ENCODE measurements at places on chromosomes 11 and 22. TPM values are rescaled to one million over a fixed set of nuclear protein-coding genes. Genes with fewer than 3 reads are reported as not detected.

DNA sequence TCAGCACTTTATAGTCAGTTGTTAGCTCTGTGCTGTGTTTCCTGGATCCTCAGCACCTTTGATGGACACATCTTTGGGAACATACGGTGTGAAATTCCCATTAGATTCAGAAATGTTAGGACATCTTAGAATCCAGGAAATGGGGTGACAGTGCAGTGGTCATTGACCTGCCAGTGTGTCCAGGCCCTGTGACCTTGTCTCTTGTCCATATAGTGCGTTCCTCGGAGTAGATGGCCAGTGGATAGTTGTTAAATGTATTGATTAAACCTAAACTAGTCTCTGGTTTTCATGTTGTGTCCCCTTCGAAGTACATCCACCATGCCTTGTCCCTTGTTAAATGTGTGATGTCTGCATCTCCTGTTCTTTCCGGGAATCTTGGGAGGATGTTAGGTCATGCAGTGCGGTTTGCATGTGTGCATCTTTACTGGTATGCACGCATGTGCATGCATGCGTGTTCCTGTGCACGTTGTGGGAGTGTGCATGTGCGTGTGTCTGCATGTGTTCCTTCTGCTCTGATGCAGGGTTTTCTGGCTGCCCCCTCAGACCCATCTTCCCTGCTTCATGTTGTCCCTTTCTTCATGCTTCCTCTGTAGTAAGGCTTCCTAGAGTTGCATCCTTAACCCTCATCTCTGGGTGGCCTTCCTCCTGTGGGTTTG lies 4.0 kb downstream of the DGCR8 start:
- no peak for ATAC-seq

DNA sequence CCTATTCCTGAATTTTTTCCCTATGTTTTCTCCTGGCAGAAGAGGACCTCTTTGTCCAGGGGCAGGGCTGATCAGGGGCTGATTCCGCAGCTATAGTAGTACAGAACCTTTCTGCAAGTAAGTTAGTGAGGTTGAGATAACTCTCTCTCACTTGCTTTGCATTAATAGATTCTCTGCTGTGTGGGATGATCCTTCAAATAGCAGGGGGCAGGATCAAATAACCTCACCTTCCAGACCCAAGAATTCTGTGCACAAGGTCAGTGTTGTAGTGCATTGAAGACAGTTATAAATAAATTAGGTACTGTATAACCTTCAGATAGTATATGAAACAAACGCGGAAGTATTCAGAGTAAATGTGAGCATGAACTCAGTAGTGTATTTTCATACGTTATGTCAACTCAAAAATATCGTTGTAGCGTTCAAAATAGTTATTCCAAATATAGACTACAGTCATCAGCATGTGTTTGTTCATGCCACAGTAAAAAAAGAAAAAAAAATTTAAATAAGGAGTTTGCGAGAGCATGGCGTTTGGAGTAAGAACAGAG lies 278 bp downstream of the MMP26 start:
- ATAC-seq = no peak

GRCh38 chr11:6249770-6250555 lies 9.7 kb upstream of the CCKBR start:
- ATAC-seq = no peak

DNA sequence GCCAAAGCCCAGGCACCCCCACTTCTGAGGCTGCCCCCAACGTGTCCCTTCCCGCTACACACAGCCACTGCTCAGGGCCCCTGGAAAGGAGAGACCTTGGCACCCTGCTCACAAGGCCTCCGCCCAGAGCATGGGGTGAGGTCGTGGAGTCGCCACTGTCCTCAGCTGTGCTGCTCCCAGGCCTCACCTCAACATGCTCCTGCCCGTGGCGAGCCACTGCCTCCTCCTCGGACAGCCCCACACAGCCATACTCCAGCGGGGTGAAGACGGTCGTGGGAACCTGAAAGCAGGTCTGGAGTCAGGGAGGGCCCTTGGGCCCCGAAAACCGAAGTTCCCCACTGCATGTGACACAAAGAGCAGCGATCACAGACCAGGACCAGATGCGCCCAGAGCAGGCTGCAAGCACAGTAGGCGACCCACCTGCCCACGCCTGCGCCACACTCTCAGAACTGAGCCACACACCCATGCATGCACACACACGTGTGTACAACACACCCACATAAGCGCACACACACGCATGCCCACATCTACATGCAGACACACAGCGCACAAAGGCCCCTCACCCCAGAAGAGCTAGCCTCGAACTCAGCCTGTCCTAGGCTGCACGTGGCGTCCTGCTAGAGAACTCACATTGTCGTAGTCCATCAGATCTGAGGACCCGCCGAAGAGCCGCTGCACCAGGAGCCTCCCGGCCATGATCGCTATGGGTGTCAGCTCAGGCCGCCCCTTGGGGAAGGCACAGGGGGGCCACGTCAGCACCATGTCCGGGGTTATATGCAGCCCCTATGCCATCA lies 25.5 kb upstream of the GNB1L start:
- no peak for ATAC-seq

DNA sequence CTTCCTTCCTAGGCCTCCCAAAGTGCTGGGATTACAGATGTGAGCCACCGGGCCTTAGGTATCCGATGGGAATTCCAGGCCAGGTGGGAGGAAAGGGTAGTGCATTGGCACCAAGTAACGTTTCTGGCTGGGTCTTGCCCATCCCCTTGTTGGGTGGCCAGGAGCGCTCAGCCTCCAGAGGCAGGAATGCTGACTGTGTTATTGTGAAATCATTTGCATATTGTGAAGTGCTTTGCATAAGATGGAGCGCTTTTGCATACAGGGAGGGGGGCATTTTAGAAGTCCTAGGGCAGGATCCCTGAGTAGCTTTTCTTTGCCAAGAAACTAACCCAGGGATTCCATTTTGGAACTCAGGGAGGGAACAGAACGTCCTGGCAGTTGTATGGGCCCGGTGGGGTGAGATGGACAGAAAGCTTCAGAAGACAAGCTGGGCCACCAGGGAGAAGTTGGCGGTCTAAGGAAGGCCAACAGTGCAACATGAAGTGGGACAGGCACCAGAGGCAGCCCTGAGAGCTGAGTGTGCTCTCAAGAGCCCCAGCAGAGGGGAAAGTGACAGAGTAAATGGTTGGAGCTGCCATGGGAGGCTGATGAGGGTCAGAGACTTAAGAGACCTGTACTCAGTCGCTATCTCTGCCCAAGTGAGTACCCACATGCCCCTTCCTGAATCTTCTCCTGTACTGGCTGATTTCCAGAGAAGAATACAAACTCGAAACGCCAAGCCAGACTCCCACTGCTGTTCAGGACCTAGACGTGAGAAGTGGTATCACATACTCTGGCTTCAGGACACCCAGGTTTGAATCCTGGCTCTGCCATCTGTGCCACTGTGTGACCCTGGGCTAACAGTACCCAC lies 1.3 kb upstream of the SLC39A13 start:
- no peak for ATAC-seq

GRCh38 chr11:16012125-16012751 lies 344.1 kb downstream of the SOX6 start:
- ATAC-seq = no peak

DNA sequence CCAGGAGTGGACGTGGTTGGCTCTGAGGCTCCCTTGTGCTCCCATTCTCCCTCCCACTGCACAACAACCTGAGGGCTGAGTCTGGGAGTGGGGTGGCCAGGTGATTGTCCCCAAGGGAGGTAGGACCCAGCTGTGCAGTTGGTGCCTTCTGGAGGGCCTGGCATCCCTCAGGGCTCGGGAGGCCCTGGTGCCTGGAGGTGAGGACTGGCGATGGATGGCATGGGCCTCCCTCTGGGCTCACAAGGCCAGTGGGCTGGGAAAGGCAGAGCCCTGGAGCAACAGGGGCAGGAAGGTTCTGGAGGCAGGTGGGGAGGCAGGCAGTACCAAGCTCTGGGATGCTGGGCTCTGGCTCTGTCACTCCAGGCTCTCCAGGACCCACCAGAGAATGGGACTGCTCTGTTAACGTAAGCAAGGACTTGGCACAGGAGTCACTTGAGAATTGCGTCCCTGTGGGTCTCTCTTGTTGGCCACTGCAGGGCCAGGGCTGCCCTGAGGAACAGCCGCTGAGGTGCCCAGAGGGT lies 114.2 kb downstream of the KCNQ1OT1 start:
- no peak for ATAC-seq

- ATAC-seq = no peak
These were observed 721.2 kb downstream of the LUZP2 start for GRCh38 chr11:25218036-25218435.

- no peak for ATAC-seq
These were observed 89.7 kb upstream of the SHANK2 start for GRCh38 chr11:71342116-71342515.

The A4GALT gene
- total RNA-seq = 0.75 TPM

The GGT5 gene
- total RNA-seq = 1.2 TPM

The PGA3 gene
- total RNA-seq = 1.1 TPM

DNA sequence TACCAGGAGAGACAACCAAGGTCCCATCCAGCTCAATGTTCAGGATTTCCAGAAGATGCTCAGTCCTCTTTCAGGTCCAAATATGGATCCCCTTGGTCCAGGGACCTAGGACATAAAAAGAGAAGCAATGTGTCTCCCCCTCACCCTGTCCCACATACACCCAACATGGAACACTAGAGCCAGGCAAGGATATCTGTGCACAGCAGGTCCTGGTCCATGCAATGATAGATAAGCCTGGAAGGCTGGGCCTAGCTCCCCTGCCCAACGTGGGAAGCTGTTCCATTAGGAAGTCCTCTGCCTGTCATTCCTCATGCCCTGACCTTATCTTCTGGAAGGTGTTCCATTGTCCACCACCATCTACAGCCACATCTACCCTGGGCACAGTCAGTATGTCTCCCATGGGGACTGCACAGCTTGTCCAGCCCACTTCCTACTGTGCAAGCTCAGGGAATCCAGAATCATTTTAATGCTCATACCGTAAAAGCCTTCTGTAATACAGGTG lies 1434.8 kb downstream of the TBC1D22A start:
- ATAC-seq = no peak

The OPCML gene
- 12.1 TPM for total RNA-seq

DNA sequence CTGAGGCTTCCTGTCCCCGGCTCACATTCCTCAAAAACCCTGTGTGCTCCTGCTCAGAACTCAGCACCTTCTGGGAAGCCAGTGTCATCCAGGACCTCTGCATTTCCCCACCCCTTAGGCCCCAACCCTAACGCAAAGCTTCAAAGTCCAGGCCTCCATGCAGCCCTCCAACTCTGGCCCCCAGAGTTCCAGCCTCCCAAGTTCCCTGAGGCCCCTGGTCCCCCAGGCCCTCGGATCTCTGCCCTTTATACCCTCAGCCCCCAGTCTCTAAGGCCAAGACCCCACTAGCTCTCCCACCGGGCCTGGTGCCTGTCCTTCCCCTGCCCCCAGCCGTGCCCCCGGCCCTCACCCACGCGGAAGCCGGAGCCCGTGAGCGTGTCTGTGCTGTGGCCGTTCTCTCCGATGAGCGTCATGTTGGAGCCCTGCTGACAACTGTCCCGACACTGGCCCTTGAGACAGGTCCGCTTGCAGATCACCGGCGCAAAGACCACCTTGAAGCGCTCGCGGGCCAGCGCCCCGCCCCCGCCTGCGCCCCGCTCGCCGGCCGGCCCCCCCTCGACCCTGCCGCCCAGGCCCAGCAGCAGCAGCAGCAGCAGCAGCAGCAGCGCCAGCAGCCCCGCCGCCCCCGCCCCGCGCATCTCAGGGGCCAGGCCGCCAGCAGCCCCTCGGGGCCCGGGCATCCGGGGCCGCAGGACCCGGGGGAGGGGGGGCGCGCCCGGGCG lies 718 bp downstream of the LTBP3 start:
- peak; percentile 23 for ATAC-seq

GRCh38 chr11:69251639-69252489 lies 42.1 kb upstream of the MYEOV start:
- no peak for ATAC-seq

- peak; percentile 8 for ATAC-seq
These were observed 45.4 kb downstream of the TP53I11 start for GRCh38 chr11:44905131-44905866.
